CD4-positive, alpha-beta memory T cell (primary cell): ENCODE measurements at places on chromosomes 11 and 22. TPM values are rescaled to one million over a fixed set of nuclear protein-coding genes. Genes with fewer than 3 reads are reported as not detected.

- no peak overlapping the region for H3K4me3 ChIP-seq
- no peak for DNase-seq
- no peaks in the 10 kb centered on the region for H3K4me1 ChIP-seq
Observed at GRCh38 chr11:113865873-113866272, 9.5 kb downstream of the USP28 start.

DNA sequence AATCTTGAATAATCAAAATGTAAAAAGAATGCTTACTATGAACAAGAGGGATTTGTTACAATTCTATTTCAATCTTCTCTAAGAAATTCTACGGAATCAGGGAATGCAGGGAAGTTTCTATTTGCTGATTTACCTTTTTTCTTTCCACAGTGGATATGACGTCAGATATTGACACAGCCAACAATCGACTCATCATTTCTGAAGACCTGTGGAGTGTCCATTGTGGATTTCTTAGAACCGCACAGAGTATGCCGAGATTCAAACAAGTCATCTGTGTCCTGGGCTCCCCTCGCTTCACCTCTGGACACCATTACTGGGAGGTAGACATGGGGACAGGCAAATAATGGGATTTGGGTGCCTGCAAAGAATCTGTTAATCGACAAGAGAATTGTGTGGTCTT, 4.1 kb upstream of the RFPL1 start:
- no peak overlapping the region for H3K27ac ChIP-seq
- H3K4me3 ChIP-seq = no peak overlapping the region
- H3K36me3 ChIP-seq = no peaks in the 10 kb centered on the region
- no peaks in the 10 kb centered on the region for H3K4me1 ChIP-seq
- DNase-seq = no peak

GGTLC3 gene
- not detected for polyA plus RNA-seq

MS4A3 gene
- not detected for polyA plus RNA-seq

DNA sequence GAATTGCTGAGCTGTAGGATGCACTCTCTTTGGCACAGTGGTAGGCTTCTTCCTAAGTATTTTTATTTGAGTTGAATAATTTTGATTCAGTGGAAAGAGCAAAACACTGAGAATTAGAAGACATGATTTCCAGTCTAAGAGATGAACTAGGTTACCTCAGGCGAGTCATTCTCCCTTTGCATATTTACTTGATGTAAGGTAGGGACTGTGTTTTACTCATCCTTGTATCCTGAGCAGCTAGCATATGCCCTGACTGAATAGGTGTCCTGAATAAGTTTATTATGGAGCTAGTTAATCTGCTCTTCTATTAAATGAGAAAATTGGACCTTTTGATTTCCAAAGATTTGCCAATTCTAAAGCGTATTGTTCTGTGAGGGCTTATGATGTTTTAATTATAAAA, 50.7 kb downstream of the STIM1 start:
- no peaks in the 10 kb centered on the region for H3K36me3 ChIP-seq
- no peaks in the 10 kb centered on the region for H3K27me3 ChIP-seq
- no peak overlapping the region for H3K4me3 ChIP-seq
- H3K27ac ChIP-seq = peak overlapping the region; percentile 45
- H3K4me1 ChIP-seq = peaks cover 81% of the 10 kb centered on the region

DNA sequence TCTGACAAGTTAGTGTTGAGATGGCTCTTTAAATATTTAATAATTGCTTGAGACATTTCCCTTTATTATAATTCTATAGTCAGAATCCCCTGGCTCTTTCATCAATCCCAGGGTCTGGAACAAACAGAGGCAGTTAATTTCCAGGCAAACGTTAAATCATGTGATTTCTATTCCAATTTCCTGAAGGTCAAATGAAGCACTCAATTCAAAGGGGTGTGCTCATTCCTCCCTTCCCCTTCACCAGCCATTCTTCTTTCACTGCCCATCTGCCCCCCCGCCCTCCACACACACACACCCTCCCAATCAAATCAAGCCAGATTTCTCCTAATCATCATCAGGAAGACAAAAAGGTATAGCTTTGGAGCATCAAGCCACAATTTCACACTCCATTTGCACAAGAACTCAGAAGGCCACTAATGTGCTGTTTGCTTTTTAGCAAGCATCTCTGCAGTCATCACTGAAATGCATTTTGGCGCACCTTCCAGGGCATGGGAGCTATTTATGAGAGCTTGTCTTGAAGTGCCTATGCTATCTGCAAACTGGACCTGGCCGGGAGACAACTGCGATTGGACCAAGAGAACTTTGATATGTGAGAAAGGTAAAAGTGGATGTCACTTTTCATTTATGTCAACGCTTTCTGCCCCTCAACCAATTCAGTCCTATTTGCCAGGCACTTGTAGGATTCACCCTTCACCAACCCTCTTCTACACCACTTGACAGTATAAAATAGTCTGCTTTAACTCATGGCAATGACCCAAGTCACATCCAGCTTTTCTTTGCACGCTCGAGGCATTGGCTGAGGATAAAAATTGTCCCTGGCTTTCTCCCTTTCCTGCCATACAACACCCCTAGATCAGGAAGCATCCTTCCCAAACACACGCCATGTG, 315.1 kb upstream of the API5 start:
- no peaks in the 10 kb centered on the region for H3K36me3 ChIP-seq
- no peaks in the 10 kb centered on the region for H3K27me3 ChIP-seq
- H3K27ac ChIP-seq = no peak overlapping the region
- H3K4me1 ChIP-seq = no peaks in the 10 kb centered on the region
- no peak overlapping the region for H3K4me3 ChIP-seq
